ENCODE measurements at places on chromosomes 11 and 22.
A peak's percentile ranks its signal among the peaks of the same experiment; 100 is the strongest.

DNA sequence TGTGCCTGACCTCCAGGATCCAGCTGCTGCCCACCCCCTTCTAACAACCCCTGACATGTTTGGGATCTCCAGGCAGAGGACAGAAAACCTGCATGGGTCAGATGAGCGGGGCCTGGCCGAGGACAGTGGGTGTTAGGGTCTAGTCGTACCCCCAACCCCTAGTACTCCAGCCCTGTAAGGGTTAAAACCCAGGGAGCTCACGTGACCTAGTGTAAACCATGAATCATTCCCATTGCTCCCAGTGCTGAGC is 89.1 kb upstream of the CRYBB3 start:
- DNase-seq, result no peak

- DNase-seq, result no peak
Measured at GRCh38 chr11:64686466-64687170, 36.4 kb downstream of the NRXN2 start.

- DNase-seq, result no peak
Measured at GRCh38 chr11:44047931-44048431, at the start of gene ACCSL. ACCSL (plus strand) TSS chr11:44047981; CDS start chr11:44048037, 56 bp downstream.

GRCh38 chr11:67301313-67301921 is 1.9 kb upstream of the SSH3 start:
- no peak for DNase-seq

DNA sequence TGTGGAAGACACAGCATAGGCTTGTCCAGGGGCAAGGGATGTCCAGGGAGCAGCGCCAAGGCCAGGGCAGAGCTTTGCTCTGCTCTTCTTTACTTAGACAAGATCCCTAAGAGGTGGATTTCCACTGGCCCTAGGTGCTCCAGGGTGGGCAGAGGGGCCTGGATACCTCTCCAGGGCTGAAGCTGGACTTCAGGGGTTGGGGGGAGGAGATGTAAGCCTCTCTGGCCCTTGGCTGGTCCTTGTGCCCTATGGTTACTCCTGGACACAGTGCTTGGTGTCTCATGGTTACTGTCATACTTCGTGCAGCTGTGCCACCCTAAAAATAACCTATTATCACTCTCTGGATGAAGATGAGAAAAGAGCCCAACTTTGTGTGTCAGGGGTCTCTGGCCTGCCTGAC is 12.9 kb upstream of the KCNJ11 start:
- DNase-seq, result no peak

GRCh38 chr11:77547863-77548551 is 41.7 kb upstream of the AQP11 start:
- DNase-seq, result peak; percentile 55

DNA sequence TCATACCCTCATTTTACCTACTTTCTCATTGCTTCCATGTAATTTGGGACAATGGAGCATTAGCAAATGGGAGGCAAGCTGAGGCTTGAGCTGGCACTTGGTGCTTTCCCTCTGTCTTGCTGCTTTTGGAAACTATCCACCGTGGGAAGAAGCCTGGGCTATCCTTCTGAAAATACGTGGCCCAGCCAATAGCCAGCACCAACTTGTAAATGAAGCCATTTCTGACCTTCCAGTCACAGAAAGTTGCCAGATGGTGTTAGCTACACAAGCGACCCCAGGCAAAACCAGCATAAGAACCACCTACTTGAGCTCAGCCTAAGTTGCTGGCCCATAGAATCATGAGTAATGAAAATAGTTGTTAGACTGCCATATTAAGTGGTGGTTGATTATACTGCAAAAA is 18.5 kb upstream of the SPON1 start:
- DNase-seq, result no peak

- no peak for DNase-seq
Measured at GRCh38 chr11:121864660-121865059, 251.4 kb downstream of the BLID start.

DNA sequence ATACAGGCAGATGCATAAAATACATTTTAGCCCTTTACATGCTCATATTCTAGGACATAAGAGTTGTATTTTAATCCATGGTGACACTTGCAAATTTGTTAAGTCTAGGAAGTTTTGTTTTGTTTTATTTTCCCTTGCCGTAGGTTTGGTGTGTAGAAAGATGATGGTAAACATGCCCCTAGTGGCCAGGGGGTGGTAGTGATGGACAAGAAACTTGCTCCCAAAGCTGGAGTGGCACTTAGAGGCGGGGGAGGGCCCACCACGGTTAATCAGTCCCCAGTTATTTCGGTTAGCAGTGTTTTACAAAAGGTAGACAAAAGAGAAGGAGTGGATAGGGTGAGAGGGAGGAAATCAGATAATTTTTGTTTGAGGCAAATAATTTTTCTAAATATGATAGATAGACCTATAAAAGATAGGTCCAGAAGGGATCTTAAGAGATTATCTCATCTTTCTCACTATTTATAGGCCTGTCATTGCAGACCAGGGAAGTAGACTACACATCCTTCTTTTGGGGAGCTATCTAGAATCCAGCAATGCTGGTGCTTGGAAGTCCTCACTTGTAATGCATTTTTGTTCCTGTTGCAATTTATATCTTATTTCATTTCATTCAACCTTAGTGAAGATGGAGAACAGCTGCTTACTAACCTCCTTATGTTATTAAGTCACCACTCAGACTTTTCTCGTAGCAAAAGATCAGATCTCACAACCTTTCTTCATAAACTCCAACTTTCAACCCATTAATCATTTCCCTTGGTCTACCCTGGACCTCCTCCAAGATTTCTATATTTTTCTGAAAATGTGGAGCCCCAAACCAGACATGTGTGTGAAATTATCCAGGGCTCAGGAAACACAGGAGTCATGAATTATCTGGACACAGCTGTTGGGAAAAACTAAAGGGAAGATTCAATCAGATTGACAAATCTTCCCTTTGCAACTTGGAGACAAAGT is 5.9 kb upstream of the BDNF start:
- DNase-seq, result peak; percentile 3

DNA sequence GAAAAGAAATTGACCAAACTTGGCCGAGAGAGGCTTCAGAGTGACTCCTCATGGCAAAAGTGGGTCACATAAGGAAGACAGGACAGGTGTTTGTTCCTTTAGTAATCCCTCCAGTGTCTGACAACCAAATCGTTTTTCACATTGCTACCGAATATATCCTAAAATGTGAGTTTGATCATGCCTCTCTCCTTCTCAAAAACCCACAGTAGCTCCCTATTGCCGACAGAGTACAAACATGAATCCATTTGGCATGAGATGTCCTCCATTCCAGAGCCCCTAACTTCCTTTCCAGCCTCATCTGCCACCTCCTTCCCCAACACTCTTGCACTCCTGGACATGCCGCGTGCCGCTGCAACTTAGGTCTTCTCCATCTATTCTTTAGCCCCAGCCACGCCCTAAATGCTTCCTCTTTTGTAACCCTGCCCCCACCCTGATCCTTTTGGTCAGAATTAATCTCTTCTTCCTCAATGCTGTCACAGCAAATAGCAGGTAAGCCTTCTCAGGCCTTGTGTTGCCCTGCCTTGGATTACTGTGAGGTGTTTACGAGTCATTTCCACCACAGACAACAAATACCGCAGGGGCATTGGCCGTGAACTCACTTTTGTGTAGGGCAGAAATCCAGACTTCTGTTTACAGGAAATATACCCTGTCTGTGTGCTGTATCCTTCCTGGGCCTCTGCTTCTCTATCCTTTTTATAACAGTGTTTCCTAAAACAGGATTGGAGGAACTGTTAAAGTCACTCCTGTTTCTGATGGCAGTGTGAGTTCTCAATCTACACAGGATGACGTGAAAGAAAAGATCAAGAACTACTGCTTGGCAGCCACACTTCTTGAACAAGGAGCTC is 66.0 kb upstream of the FTH1 start:
- peak; percentile 55 for DNase-seq

GRCh38 chr11:120028181-120028896 is 109.6 kb downstream of the TRIM29 start:
- DNase-seq, result no peak

DNA sequence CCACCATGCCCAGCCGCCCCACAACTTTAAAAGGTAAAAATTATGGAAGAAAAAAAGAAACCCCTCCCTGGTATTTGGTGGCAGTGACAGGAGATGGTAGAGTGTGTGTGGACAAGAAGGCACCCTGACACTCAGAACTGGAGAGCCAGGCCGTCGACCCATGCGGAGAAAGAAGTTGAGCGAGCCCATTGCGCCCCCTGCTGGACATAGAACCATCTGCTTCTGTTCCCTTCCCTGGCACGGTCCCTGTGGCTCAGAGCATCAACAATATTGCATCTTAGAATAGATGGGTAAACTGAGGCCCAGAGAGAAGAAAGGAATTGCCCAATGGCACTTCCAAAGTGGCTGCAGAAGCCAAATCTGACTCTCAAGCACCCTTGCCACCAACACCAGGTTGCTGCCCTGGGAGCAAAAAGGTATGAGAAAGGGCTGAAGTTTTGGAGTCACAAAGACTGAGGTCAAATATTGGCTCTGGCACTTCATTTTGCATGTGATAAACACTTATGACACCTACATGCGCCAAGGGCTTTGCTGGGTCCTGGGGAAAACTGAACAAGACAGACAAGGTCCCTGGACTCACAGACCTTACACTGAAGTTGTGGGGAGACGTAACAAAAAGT is 8.6 kb downstream of the MRPL11 start:
- DNase-seq, result peak; percentile 56

DNA sequence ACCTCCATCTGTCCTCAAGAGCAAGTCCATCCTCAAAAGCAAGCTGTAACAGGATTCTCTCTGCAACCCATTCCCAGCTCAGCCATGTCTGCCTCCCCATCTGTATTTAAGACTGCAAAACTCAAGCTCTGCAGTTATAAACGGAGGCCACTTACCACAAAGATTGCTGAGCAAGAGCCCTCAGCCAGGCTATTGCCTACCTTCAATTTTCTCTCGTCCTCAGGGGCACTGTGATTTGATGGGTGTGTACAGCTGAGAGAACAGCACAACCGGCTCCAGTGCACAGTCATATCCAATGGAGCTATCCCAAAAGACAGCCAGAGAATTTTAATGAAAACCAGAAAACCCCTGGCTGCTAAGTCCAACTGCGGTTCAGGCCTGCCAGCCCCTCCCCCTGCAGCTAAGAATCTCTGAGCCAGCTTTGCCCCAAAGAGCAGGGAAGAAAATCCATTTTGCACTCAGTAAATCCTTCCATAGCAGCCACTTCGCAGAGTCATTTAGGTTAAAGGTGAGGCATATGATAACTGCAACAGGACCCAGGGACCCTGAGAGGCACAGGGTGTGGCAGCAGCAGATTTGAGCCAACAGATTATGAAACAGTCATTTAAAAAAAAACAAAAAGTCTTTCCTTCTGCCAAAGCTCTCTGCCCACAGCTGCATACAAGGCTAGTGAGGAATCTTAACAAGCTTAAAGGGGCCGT is 37.6 kb downstream of the RAB30 start:
- DNase-seq, result no peak

GRCh38 chr11:87369888-87370287 is 332.2 kb downstream of the TMEM135 start:
- no peak for DNase-seq

GRCh38 chr22:19629331-19629719 is 85.0 kb upstream of the SEPTIN5 start:
- no peak for DNase-seq

GRCh38 chr11:9874466-9874865 is 210.6 kb downstream of the SWAP70 start:
- no peak for DNase-seq

GRCh38 chr22:37275134-37275533 is 7.2 kb upstream of the CYTH4 start:
- DNase-seq, result no peak

DNA sequence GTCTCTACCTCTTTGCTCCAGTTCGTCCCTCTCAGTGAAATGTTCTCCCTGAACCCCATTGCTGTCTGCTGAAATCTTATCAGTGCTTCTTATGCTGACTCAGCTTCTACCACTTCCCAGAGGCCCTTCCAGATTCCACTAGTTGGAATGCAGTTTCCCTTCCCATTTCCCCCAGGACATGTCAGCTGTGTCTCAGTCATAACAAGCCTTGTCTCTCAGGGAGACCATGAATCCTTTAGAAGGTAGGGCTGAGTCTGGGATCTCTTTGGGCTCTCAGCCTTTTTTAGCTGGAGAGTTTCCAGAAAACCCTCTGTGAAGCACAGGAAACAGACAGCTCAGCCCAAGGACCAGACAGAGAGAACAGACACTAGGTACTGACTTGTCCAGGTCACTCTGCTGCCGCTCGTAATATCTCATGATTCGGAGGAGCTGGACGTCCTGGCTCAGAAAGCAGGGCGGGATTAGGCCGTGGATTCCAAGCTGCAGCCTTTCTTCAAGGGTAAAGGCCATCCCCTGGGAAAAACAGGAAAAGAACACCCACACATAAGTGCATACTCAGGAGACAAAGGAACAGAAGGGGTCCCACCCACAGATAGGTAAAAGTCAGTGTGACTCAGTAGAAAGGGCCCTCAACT is 113.0 kb downstream of the ME3 start:
- no peak for DNase-seq

- no peak for DNase-seq
Measured at GRCh38 chr11:84655712-84656111, 971.4 kb downstream of the DLG2 start.

- no peak for DNase-seq
Measured at GRCh38 chr11:132802947-132803346, 729.4 kb downstream of the OPCML start.

DNA sequence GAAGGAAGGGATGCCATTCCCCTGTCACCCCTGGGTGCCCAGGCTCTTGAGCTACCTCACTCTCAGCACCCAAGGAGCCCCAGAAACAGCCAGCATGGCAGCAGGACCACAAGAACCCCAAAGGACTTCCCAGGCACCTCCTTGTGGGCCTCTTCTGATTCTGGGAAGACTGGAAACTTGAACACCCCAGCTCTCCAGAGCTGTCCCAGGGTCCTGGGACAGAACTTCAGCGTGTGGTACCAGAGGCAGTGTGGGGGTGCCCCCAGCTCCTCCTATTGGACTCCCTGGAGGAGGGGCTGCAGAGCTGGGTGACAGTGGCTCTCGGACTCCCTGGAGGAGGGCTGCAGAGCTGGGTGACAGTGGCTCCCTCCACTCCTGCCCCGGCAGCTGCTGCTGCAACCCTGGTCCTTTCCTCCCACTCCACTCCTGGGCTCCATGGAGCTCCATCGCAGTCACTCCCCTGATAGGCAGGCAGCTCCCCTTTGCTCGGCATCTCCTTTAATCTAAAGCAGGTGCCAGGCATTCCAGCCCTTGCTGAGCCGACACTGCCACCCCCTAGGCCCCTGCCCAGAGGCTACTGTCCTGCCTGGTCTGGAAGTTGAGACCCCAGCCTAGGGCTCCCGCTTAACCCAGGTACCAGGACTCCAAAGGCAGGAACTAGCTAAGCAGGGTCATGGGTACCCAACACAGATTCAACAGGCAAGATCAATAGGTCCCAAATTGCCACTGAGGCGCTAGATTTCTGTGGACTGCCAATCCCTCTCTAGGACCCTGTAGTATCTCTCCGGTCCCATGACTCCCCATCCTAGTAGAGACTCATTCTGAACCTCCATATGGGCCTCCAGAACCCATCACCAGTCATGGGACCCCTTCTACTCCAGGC is 2.7 kb downstream of the BCL9L start:
- no peak for DNase-seq

- DNase-seq, result no peak
Measured at GRCh38 chr22:49820984-49821383, 6.7 kb downstream of the BRD1 start.

- no peak for DNase-seq
Measured at GRCh38 chr11:128865490-128865889, 1.6 kb downstream of the KCNJ1 start.

GRCh38 chr22:24063361-24063760 is 52.3 kb downstream of the CABIN1 start:
- DNase-seq, result no peak
